CD4-positive, alpha-beta T cell treated with Interleukin-6 at 100 ng/mL for 8 hours (primary cell): ENCODE measurements at places on chromosomes 6 and 20.

- no peak for DNase-seq
These were observed 185.4 kb downstream of the TRIM27 start for GRCh38 chr6:28738396-28738765.

GRCh38 chr20:5570452-5570851 lies 179.7 kb upstream of the SHLD1 start:
- DNase-seq: no peak

GRCh38 chr6:136315594-136315993 lies 25.9 kb upstream of the BCLAF1 start:
- DNase-seq: no peak

- no peak for DNase-seq
These were observed 19.0 kb downstream of the THBS2 start for GRCh38 chr6:169234634-169235033.

- no peak for DNase-seq
These were observed 139.1 kb downstream of the AGPAT4 start for GRCh38 chr6:161134550-161135298.

GRCh38 chr20:11677836-11678235 lies 239.9 kb upstream of the BTBD3 start:
- DNase-seq: no peak

GRCh38 chr6:7532232-7532631 lies 9.2 kb upstream of the DSP start:
- no peak for DNase-seq

GRCh38 chr20:16711661-16712258 lies 18.1 kb upstream of the SNRPB2 start:
- DNase-seq: no peak

DNA sequence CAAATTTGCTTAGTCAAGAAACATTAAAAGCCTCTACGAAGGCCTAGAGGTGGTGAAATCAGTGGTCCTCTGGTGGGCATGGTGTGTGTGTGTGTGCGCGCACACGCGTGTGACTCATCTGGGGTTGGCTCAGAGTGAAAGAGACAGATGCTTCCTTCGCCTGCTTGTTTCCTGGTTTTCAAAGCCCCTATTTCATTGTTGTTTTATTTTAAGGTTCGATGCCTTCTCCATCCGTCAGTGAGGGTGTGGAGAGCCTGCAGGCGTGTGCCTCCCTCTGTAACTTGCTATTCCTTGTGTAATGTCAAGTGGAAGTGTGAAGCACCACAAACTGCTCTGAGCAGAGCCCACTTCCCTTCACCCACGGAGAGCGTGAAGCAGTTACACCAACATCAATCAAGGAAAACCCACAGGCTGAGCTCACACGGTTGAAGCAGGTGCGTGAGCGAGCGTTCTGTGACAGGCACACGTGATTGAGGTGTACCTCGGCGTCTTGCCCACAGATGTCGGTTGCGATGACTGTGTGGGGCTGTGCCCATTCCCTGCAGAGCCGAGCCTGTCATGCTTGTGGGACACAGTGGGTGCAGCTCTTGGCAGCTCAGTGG lies 233.9 kb downstream of the PRL start:
- DNase-seq: peak; percentile 40

GRCh38 chr20:15619816-15620215 lies 953.4 kb downstream of the KIF16B start:
- DNase-seq: no peak

GRCh38 chr6:46098678-46099077 lies 31.1 kb upstream of the ENPP4 start:
- DNase-seq: no peak

- DNase-seq: no peak
These were observed 10.7 kb downstream of the HLA-A start for GRCh38 chr6:29953001-29953441.

GRCh38 chr20:8394308-8394945 lies 262.4 kb downstream of the PLCB1 start:
- DNase-seq: no peak

DNA sequence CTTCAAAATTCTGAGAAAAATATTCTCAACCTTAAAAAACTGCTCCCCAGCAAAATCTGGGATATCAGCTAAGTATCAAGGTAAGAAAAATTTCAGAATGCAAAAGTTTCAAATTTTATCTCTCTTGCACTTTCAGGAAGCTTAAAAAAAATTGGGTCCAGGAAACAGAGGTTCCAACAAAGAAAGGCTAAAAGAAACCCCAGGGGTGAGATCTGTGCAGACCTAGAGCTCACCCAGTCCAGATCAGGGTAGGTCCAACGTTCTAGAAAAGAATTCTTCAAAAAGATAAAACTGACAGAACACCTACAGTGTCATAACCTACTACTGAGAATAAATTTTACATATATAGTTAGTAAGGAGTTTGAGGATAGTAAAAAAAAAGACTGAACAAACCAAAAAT lies 23.5 kb downstream of the ILRUN start:
- no peak for DNase-seq

DNA sequence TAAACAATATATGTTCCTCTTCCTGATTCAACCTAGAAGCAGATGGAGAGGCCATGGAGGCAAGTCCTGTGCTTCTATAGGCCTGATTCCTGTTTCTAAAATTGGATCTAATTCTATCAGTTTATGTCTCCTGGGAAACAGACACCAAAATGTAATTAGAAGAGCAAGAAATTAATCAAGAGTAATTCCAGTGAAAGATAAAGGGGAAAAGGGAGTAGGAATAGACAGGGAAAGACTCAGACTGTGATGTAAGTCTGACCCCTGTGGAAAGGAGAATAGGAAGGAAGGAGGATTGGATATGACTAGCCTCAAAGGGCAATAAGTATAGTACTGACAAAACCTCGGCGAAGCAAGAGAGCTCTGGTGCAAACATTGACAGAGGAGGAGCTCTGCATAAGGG lies 33.9 kb upstream of the FBXO30 start:
- DNase-seq: no peak

DNA sequence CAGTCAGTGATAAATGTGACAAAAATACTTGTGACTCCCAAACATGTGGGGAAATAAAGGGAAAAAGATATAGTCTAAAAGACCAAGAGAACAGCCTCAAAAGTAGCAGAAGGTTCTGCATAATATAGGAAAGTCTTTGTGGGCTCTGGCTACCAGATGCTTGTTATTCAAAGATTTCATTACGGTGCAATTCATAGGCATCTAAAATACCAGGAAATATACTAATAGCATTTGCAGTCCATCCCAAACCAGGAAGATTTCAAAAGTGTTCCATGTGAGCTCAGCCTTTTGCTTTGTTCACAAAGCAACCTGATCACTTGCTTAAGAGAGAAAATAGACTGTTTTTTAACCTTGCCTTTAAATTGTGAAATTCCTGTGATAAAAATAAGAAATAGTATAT lies 506.7 kb upstream of the MARCKS start:
- DNase-seq: no peak

- no peak for DNase-seq
These were observed 358.6 kb downstream of the BTBD9 start for GRCh38 chr6:38281126-38281525.

DNA sequence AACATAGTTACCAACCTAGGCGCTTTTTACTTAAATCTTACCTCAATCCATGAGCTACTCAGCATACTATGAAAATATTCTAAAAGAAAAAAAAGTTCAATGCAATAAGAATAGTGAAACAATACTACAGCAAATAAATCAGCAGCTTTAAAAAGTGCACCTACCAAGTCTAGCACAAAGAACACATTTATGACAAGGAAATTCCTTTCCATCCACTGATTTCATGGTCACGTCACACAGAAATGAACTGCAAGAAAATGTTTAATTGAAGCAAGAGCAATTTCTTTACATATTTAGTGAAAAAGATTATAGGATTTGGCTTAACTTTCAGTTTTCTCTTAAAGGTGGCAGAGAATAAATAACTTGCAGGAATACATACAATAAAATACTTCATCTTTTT lies 36.2 kb downstream of the IBTK start:
- DNase-seq: no peak

DNA sequence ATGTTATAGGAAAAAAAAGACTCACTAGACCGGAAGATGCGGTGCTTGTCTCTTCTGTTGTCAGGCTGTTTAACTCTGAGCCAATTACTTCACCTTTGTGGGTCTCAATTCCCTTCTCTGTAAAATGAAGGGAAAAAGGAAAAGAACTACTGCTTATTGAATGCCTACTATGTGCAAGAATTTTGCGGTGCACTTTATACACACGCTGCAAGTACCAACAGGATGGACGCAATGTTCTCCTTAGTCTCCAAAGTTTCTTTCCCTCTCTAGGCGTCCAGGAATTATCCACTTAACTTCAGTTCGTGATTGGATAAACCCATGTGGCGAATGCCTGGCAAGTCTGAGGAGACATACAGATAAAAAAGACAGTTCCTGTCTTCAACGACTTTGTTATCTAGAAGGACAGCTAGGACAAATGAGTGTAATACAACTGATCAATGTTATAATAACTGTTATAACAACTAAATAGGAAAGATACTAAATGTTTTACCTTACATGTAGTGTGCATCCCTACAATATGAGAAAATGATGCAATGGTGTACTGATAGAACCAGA lies 69.0 kb upstream of the JARID2 start:
- DNase-seq: no peak

DNA sequence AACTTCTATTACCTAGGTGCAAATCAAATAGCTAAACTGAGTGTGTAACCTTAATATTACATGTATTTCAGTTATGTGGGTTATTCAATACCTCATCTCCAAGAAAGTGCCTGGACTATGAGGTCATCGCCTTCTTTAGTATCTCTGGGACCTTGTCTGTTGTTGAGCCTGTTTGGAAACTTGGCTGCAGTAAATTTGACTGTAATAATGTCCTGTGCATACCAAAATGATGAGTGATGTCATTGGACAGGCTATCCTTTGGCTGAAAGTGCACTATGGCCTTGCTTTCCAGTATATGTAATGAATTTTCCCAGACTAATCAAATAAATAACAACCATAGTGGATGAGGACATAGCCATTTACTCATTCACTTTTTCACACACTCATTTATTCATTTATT lies 455.1 kb downstream of the ADGRB3 start:
- DNase-seq: no peak

DNA sequence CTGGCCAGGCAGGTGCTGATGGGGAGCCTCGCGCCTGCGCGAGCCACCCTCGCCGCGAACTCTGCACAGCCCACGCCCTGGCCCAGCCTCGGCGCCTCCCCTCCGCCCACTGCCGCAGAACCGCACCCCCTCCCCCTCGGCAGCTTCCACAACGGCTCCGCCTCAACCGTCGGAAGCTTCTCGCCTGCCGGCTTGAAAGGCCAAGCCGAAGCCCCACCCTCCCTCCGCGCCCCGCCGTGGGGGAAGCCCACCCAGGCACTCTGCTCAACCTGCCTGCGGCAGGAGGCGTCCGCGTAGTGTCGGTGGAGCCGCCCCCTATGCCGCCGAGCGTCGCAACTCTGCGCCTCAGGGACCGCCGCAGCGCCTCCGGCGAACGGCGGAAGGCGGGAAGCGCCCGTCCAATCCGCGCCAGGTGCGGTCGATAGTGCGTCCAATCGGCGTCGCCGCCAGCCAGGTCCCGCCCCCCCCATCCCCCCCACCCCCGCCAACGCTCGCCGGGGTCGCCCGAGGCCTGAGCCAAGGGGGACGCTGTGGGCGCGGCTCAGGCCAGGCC lies at the start of gene SYCP2:
Gene SYCP2, minus strand, starts transcription at position 342 of the 553 bp plus-strand sequence. CDS start 11,224 bp downstream, outside the sequence.
- DNase-seq: peak; percentile 59

DNA sequence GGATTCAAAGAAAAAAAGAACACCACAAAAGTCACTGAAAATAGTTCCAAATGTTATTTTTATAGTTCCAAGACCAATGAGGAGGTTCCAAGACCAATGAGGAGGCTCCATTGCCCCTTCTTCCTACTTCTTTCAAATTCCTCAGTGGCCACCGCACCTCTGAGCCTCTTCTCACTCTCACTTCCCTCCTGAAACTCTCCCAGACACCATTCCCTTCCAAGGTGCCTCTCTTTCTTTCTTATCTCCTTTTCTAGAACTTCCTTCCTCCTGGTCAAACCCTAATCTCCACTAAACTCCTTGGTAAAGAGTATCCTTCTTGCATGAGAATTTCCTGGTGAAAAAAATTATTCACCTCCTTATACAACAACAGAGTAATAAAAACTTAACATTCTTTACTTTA lies 20.4 kb upstream of the MCUR1 start:
- no peak for DNase-seq

DNA sequence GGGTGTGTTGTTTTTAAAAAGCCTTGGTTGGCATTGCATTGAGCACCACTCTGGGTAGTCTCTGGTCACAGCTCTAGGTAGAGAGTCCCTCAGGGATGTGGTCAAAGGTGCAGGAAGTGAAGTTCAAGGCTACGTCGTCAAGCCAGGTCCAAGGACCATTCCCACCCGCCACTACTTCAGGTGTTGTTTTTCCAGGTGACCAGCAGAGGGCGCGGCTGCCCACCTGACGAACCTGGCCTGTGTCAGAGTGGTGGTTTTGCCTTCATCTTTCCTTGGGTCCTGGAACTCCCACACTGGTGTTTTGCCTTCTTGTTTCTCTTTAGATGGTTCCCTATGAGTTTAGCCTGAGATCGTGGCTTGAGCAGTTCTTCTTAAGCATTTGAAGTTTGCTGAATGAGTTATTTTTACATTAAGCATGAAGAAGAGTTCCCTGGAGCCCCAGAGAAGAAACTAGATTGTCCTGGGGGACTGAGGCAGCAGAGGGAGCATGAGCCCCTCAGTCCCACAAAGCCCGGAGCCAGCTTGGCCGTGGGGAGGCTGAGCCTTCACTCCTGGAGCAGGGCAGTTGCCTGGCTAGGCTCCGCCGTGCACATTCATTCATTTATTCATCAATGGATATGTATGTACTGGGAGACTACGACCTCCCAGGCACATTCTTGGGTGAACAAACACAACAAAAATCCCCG lies 5.6 kb upstream of the PHACTR3 start:
- DNase-seq: no peak

GRCh38 chr6:154937306-154938220 lies 57.6 kb upstream of the TIAM2 start:
- DNase-seq: no peak
